ENCODE measurements at places on chromosomes 3 and 15. TPM values are rescaled to one million over a fixed set of nuclear protein-coding genes. Genes with fewer than 3 reads are reported as not detected.

The CA12 gene
- 174 TPM for total RNA-seq

The FGF12 gene
- total RNA-seq, result 0.08 TPM

The ZNF660 gene
- total RNA-seq, result 2.0 TPM

The SLC38A3 gene
- total RNA-seq, result not detected

The CHST13 gene
- not detected for total RNA-seq

The IQCH gene
- 0.74 TPM for total RNA-seq

The KAT2B gene
- total RNA-seq, result 14.3 TPM

The DNAH12 gene
- 0.09 TPM for total RNA-seq

The AHSG gene
- total RNA-seq, result not detected

The GRAMD1C gene
- 12.1 TPM for total RNA-seq

The MON1A gene
- 12.8 TPM for total RNA-seq

The MUC20 gene
- total RNA-seq, result 4.5 TPM

The ZIC4 gene
- not detected for total RNA-seq

The AMIGO3 gene
- total RNA-seq, result 0.27 TPM

The TOP2B gene
- 176 TPM for total RNA-seq

The SLCO2A1 gene
- under 0.01 TPM for total RNA-seq

The MAGI1 gene
- 30.2 TPM for total RNA-seq

The RASL12 gene
- total RNA-seq, result 1.7 TPM

The SCG3 gene
- not detected for total RNA-seq

The IL17RD gene
- 13.6 TPM for total RNA-seq

The ERICH6 gene
- 0.41 TPM for total RNA-seq

The GCNT3 gene
- total RNA-seq, result 0.27 TPM

The ARGFX gene
- not detected for total RNA-seq

The SH3GL3 gene
- 2.1 TPM for total RNA-seq

The MAP6D1 gene
- total RNA-seq, result 6.0 TPM

The CYP1A2 gene
- total RNA-seq, result not detected

The LTF gene
- total RNA-seq, result not detected

The TMEM207 gene
- total RNA-seq, result not detected

The CLRN1 gene
- not detected for total RNA-seq

The FMN1 gene
- total RNA-seq, result 9.2 TPM

The TUSC7 gene
- total RNA-seq, result not detected

All from fibroblast of the aortic adventitia (primary cell).